ENCODE measurements at places on chromosomes 3 and 15. TPM values are rescaled to one million over a fixed set of nuclear protein-coding genes. Genes with fewer than 3 reads are reported as not detected.

Gene STAB1
- 149 TPM for total RNA-seq

Gene ZNF385D
- total RNA-seq: 3.8 TPM

Gene ACTRT3
- 3.3 TPM for total RNA-seq

Gene CDHR4
- not detected for total RNA-seq

Gene CYP8B1
- not detected for total RNA-seq

Gene KLHL25
- total RNA-seq: 21.0 TPM

Gene LAMB2
- 411 TPM for total RNA-seq

Gene STAC
- total RNA-seq: 6.1 TPM

Gene CD200
- 4.8 TPM for total RNA-seq

Gene CCR1
- 9.2 TPM for total RNA-seq

Gene CNTN6
- not detected for total RNA-seq

Gene FSTL1
- total RNA-seq: 225 TPM

Gene FBXW12
- total RNA-seq: not detected

Gene TNFAIP8L3
- 2.5 TPM for total RNA-seq

Gene TRIM42
- not detected for total RNA-seq

Gene EAF1
- 21.0 TPM for total RNA-seq

Data from breast epithelium (tissue), 4 donors.